ENCODE measurements at places on chromosomes 3 and 15.

GRCh38 chr15:48565560-48566482 lies 79.7 kb downstream of the FBN1 start:
- no peak for DNase-seq

DNA sequence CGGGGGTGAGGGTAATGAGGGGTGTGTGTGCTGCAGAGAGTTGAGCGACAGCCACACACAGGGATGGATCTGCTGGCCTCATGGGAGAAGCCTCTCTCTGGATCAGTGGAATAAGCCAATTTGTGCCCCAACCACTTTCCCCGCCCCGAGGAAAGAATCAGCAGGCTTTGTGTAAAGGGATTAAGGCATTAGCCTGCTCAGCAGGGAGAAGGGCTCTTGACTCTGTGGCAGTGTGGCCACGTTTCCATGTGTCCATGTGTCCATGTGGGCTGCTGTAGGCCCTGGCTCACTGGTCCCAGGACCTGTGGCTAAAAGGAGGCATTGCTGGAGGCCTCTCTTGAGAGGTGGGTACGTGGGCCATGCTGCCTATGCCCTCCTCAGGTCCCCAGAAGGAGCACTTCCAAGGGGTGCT lies 104.7 kb downstream of the HMG20A start:
- DNase-seq = no peak

DNA sequence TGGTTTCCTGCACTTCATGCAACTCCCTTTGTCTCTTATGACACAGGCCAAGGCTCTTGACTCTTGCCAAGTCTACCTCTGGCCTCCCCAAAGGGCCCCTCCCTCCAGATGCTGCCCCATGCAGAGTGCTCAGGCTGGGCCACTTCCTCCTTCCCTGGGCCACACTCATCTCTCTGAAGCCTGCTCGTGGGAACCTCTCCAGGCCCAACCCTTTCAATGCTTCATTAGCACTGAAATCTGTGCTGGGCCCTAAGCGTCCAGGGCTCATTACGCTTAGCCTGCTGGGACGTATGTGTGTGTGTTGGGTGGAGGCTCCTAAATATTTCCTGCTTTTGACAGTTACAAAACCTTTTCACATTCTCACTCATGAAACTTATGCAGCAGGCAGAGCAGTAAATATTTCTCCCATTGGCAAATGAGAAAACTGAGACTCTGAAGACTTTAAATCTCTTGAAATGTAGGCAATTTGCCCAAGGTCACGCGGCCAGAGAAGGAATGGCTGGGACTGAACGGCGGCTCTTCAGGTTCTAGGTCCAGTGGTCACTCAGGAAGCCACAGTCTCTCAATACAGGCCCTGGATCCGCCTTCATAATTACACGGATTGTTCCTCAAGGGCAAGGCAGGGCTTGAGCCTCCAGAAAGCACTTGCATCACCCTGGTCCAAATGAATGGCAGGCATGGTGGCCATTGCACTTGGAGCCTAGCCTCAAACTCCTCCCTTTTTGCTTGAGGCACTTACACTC lies 241.7 kb upstream of the HES1 start:
- DNase-seq = no peak

DNA sequence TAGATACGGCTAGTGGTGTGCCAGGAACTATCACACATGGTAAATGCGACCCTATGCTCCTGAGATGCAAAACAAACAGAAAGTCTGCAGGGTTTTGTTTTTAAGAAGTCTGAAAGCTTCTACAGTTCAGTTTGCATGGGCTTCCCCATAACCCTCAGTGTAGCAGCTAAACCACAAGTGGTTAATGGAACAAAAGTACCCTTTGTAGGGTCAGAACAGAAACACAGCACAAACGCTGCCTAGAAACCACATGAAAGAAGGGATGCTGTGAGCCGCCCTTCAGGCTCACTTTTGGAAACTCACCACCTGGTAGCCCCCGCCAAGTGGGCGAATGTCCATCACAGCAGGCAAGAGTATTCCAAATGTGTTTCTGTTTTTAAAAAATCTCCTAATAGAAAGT lies 46.2 kb downstream of the CTDSPL start:
- peak; percentile 87 for DNase-seq

DNA sequence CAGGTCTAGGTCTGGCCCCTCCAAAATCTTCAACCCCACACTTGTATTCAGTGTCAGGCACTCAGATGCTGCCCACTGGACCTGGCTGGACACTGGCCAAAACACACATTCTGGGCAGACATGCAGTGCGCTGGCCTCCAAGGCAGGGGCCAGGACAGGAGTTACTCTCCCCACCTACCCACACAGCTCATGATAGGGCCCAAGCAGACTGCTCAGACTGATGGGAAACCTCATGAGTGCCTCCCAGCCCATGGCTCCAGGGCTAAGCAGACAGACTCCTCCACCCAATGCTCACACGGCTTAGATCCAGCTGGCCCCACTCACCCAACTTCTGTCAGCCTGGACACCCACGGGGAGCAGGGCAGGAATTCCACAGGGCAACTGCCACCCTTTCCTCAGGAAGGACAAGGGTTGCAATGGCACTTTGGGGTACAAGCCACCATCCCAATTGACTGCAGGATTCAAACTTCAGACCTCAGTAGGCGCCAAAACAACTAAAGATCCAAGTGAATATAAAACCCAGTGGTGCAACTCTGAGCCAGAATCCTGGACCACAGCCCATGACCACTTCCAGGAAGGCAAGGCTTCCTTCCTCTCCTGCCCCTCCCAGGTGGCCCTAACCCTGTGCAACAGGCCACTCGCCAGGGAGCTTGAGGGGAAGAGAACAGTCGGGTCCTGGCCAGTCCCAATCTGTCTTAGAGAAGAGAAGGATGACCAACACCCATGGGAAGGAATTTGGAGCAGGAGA lies 1.4 kb downstream of the LTF start:
- DNase-seq = no peak

DNA sequence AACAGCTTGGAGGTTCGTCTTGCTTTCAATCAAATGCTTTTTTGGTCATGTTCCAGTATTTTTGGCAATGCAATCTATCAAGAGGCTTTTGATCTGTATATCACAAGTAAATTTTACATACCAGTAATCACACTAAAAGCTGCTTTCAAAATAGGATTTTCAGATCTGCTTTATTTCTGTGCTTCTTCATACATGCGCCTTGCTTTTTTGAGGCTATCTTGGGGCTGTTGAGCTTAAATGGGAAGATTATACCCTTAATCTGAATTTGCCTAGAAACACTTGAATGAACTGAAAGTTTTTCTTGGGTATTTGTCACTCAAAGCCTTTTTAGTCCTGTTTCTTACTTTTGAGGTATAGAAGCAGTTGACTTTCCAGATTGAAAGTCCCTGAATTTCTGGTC lies 62.1 kb upstream of the DCBLD2 start:
- DNase-seq = no peak

- no peak for DNase-seq
These were observed at the start of gene ADGRG7 for GRCh38 chr3:100609305-100609704. TSS of gene ADGRG7 (plus strand) at chr3:100609601. CDS start at chr3:100609857, 256 bp downstream.

DNA sequence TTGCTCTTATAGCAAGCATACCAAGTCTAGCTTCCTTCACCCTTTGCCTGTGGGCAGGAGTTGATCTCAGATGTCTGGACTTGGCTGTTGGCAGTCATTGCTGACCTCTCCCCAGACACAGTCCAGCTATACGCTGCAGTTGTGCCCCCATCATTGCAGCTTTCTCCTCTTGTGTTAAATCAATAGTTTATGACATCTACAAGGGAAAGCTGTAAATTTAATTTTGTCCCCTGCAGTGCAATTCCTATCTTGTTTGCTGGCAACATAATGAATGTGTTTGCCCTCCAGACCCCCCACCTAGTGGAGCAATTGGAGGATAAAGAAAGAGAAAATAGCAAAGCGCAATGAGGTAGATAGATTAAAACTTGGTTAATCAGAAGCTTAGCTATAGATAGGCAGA lies 280.2 kb downstream of the LSAMP start:
- DNase-seq = no peak

DNA sequence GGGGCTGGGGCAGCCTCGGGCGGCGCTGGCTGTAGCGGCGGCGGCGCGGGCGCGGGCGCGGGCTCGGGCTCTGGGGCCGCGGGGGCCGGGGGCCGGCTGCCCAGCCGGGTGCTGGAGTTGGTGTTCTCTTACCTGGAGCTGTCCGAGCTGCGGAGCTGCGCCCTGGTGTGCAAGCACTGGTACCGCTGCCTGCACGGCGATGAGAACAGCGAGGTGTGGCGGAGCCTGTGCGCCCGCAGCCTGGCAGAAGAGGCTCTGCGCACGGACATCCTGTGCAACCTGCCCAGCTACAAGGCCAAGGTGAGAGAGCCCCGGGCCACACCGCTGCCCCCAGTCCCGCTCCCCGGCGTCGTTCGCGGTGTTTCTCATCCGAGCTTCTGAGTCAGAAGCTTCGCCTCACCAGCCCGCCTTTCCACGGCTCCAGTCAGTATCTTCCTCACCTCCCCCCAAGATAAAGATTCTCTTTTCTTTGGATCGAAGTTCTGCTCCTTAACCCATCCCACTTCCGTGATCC lies 600 bp downstream of the FBXO45 start:
- peak; percentile 80 for DNase-seq

DNA sequence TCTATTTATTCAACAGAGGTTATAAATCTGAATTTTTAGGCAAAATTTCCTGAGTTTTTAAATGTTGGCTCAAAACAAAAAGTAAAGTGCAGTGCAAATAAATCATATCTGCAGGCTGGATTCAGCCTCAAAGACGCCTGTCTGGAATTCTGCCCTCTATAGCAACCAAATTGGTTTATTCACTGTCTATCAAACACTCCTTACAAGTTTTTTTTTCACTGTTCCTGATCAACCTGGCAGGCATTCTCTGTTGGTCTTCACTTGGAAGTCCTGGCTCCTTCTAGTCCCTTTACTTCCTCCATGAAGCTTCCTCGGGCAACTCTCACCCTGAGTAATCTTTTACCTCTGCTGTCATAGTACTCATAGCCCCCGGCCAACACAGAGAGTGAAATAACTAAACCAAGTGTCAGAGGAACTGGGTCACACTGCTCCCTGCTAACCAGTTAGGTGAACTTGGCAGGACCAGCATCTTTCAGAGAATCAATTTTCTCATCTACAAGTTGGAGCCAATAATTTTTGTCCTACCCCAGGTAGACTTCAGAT lies 36.8 kb upstream of the TIPARP start:
- no peak for DNase-seq

- DNase-seq = no peak
These were observed 268.6 kb upstream of the MEIS2 start for GRCh38 chr15:37368961-37369360.

- no peak for DNase-seq
These were observed 17.9 kb downstream of the RIOX2 start for GRCh38 chr3:97954228-97954827.

- DNase-seq = no peak
These were observed 89.7 kb downstream of the LIPC start for GRCh38 chr15:58521293-58521991.

DNA sequence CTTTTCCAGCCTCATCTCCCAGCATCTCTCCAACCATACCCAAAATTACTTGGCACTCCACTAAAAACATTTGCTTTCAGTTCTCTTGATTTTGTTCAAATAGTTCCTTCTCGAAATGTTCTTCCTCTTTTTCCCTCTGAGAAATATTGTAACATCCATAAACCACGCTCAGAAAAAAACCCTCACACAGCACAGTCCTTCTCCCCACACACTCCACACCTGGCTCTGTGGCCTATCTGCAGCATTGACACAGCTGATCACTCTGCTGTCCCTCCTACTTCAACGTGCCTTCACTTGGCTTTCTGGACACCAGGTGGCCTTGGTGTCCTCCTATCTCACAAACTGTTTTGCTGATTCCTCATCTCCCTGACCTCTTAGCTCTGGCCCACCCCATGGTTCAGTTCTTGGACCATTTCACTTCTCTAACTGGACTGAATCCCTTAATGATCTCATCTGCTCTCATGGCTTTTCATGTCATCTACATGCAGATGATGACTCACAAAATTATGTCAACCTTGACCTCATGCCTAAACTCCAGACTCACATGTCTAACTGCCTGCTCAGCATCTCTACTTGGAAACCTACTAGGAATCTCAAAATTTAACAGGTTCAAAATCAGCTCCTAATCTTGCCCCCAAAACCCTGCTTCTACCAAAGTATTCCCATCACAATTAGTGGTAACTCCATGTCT lies 93.3 kb downstream of the TRIM42 start:
- DNase-seq = no peak

- no peak for DNase-seq
These were observed 278.0 kb upstream of the LYSMD4 start for GRCh38 chr15:100011235-100011634.
